ENCODE measurements at places on chromosomes 2 and 18.

DNA sequence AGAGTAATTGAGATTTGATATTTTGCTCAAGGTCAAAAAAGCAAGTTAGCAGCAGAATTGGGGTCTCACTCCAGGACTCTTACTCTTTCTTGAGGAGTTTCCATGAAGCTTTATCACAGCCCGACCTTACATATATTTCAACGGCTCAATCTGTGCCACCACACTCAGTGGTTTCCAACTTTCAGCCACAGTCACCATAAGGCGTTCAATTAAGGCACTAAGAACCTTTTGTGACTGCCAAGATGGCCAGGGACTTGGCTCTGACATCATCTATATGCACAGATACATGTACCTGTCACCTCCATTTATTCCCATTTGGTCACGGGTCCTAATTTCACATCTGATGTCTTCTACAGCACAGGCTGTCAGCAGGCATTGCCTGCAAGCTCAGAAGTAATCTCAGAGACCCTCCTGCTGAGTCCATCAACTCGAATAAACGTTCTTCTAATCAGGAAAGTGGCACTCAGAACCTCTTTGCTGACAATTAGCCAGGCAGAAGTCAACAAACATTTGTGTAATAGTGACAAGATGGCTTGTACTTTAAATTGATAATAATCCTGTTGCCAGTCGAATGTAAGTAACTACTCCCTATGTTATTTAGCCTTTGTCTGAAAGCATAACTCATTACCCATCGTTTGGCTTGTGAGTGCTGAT lies 16.1 kb downstream of the DYTN start:
- DNase-seq: peak; percentile 55

DNA sequence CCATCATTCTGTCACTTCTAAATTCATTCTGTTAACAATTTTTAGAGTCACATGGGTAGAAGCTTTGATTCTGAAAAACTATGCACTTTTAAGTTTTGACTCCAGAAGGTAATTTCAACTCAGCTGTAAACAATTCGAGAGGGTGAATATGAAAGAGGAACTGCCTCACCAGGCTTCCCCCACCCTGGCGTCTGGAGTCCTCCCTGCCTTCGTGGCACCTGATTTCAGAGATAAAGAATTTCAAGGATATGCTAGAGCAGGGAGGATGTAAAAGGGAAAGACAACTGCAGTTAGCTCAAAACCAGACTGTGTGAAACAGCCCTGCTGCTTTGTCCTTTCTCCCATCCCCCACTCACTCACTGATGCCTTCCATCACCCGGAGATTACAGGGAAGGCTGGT lies 40.7 kb downstream of the ONECUT2 start:
- no peak for DNase-seq

DNA sequence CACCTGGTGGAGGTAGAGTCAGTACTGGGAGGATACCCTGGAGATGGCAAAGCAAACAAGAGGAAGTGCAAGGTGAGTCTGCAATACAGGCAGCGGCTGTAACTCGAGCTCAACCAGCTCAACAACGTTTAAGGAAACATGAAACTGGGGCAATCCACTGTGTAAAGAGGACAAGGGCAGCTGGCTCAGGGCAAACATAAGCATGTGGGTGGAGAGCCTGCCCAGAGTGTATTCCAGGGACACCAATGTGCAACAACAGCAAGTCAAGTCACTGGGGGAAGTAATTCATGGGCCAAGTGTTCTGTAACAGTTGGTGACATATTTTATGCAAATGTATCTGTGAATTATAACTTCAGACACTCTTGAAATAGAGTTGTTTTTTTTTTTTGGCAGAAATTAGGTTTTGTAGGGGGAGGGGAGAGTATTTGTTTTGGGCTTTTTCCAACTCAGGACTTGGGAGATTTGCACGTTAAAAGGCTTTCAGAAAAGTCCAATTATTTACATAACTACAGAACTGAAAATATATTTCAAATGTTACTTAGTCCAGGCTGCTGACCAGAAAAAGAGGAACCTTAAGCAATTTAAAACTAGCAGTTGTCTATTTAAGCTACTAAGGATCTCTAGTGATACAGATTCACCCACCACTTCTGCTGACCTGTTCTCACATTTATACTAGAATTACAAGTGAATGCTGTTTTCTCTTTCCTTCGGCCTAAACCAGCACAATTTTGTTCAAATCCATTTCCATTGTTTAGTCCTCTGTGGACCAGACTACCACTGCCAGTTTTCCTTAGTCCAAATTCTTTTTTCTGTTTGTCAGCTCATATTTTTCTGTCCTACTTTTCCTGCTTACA lies 18.6 kb downstream of the NRXN1 start:
- peak; percentile 98 for DNase-seq

GRCh38 chr2:236688157-236688556 lies 118.5 kb downstream of the ACKR3 start:
- DNase-seq: no peak

- DNase-seq: no peak
Observed at GRCh38 chr2:159209341-159210306, 76.9 kb downstream of the WDSUB1 start.

DNA sequence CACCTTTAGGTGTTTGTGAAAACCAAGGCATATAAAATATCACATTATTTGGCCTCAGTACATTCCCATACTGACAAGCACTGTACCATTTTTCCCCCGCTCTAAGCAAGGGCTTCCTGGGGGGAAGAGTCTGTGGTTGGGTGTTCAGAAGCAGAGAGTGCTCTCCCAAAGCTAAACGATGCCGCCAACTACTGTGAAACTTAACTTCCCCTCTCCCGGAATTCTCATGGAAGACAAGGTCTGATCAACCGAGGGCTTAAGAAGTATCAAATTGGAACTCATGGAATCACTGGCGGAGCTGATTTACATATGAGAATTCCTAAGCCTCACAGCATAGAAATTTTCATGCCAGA lies 433 bp upstream of the MFF start:
- peak; percentile 43 for DNase-seq
